ENCODE measurements at places on chromosomes 5 and 9.

DNA sequence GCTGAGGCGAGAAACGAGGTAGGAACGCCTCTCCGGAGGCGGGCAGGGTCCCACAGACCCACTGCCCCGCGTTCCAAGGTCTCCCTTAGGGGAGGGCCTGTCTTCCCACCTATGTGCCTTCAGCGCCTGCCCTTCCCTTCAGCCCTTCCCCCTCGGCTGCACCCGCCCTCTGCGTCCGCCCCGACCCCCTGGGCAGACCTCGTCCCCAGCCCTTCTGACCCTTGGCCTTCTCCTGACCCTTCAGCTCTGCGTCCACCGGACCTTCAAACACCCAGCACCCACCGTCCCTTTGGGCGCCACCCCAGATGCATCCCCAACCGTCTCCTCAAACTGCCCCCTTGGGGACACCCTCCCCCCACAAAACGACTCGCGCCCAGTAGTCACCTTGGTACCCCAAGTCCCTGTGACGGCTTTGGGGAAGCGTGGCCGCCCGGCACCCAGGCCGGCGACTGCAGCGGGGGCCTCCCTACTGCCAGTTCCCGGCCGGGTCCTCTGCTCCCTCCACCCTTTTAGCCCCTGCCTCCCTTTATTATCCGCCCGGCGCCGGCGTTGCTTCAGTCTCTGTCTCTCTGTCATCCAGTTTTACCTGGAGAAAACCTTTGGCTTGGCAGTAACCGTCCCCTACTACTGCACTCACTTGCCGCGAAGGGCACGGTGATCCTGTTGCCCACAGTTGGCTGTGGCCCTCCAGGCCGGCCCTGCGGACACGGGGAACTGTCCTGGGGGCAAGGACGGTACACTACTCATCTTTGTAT is 421 bp downstream of the RUSC2 start:
- peak; percentile 24 for DNase-seq

DNA sequence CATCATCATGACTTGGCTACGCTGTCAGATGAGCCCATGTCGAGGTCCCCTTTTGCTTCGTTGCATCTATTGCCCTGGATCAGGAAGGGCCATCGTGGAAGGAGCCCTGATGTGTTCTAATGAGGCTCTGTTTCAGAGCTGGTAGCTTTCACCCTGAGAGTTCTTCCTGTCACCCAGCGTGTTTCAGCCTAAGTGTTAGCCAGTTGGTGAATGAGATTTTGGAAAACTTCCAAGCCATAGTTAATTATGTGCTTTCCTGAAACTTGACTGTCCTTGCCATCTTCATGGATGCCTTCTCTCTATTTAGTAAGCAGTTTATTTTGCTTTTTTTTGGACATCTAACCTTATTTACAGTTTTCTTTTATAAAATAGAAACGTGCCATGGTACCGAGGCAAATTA is 1695.4 kb upstream of the WWC1 start:
- DNase-seq: no peak

DNA sequence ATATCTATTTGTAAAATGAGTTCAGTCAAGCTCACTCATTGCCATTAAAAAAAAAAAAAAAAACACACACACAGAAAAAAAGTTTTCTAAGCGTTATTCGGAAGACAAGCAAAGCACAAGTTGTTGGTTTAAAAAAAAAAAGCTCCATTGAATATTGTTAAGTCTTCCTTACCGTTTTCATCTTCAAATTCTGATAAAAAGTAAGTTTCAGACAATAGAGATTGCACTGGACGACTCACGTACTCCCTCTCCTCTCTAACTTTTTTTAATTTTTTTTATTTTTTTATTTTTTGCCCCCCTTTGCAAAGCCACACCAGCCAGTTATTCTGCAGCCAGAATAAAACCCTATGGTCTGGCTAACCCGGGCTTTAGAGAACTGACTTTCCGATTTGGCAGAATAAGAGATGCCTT is 544 bp downstream of the ADAMTS6 start:
- no peak for DNase-seq

GRCh38 chr5:181223729-181224389 is 778 bp downstream of the TRIM41 start:
- DNase-seq: no peak

DNA sequence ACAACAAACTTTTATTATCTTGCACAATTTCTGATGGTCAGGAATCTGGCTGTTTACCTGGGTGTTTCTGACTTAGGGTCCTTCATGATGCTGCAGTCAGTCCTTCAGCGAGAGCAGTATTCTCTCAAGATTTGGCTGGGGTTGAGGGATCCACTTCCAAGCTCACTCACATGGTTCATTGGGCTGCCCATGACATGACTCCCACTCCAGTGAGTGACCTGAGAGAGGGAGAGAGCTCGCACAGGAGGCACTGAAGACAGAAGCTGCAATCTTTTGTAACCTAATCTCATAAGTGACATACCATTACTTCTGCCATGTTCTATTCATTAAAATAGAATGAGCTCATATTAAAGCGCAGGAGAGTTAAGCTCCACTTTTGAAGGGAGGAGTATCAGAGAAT is 212.6 kb downstream of the SPATA31D1 start:
- DNase-seq: no peak

DNA sequence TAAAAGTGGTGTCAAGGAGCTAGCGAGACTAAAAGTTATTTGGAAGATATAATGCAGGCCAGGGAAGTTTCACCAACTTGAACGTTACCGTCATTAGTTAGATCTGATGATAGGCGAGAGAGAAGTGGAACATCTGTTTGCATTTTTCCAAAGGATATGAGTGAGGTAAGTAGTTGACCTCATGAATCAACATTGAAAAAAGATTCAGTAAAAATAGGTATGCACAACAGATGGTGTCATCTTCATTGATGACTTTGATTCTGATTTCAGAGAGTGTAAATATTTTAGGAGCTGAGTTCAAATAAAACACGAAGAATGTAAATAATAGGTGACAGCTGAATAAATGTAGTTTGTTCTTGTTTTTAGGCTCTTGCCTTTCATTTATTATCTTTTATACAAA is 998.9 kb upstream of the CDH6 start:
- no peak for DNase-seq

DNA sequence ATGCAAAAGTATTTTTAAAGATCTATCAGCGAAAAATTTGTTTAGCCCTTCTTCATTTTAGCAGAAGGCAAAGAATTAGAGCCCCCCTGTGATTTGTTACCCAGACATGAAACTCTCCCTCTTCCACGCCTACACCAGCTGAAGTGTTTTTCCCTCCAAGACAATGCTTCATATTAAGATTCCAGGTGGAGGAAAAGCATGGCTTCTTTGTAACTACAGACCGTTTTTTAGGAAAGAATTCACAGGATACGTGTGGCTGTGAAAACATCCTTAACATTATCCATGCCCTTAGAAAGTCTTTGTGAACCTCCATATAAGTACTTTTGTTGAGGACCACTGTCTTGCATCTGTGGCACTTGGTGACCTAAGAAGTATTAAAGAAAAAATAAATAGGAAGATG is 121.8 kb upstream of the MTAP start:
- DNase-seq: no peak
